ENCODE measurements at places on chromosomes 11 and 22.

GRCh38 chr11:79290761-79291160 lies 150.1 kb downstream of the TENM4 start:
- no peak for DNase-seq

DNA sequence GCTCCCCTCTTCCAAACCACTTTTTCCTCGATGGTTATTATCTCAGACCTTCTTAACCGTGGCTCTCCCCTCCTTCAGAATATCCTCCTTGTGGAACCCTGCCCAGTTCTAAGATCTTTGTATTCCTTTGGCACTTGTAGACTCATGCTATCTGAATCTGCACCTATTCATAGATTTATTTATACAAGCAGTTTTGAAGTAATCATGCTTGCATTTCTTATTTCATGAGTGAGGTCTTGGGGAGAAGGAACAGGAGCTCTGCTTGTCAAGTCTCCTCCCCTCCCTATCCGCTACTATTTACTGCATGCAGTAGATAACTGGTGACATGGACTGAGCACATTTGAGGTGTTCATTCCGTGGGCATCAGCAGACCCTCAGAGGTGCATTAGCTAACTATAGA lies 5.4 kb upstream of the MADD start:
- DNase-seq: no peak

DNA sequence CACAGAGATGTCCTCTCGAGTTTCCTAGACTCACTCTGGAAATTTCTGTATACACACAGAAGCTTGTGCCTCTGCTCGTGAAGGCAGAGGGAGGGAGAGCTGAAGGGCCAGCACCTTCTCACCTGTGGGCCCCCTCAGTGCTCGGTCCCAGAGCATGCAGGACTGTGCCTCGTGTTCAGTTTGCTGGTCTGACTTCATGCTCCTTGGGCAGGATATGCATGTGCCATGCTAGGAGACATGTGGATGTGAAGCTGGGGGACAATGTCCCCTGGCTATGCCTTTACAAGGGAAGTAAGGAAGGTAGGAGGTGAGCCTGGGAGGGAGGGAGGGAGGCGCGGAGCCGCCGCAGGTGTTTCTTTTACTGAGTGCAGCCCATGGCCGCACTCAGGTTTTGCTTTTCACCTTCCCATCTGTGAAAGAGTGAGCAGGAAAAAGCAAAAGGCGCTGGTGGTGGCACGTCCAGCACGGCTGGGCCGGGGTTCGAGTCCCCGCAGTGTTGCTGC lies 22.6 kb downstream of the NEAT1 start:
- no peak for DNase-seq

- no peak for DNase-seq
Measured at GRCh38 chr11:57474017-57474802, 13.9 kb downstream of the RTN4RL2 start.

GRCh38 chr22:46415776-46416519 lies 80.4 kb downstream of the TRMU start:
- no peak for DNase-seq

GRCh38 chr11:123536690-123537437 lies 106.8 kb downstream of the GRAMD1B start:
- DNase-seq: no peak

GRCh38 chr11:27618281-27618915 lies 81.9 kb downstream of the BDNF start:
- no peak for DNase-seq

DNA sequence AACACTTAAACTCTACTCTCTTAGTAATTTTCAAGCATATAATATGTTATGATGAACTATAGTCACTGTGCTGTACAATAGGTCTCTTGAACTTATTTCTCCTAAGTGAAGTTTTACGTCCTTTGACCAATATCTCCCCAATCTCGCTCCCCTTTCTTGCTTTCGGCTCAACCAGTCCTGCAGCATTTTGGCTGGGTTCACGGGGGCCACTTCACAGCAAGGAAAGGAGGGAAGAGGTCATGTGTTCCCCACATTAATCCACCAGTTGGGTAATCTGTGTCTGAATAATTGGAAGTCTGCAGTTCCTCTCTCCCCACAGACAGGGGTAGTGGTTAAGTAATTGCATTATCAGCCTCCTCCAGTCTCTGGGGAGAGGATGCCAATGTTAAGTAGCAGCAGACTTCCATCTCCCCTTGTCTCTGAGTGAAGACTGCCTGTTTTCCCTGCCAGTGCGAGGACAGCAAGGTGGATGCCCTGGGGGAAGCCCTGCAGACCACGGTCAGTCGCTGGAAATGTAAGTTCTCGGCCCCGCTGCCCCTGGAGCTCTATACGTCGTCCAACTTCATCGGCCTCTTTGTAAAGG lies 59.2 kb upstream of the CRTAM start:
- DNase-seq: no peak

GRCh38 chr11:61022311-61023085 lies 51.0 kb downstream of the CD6 start:
- no peak for DNase-seq
